ENCODE measurements at places on chromosomes 6 and 20. TPM values are rescaled to one million over a fixed set of nuclear protein-coding genes. Genes with fewer than 3 reads are reported as not detected.

Gene NR2E1
- not detected for total RNA-seq

DNA sequence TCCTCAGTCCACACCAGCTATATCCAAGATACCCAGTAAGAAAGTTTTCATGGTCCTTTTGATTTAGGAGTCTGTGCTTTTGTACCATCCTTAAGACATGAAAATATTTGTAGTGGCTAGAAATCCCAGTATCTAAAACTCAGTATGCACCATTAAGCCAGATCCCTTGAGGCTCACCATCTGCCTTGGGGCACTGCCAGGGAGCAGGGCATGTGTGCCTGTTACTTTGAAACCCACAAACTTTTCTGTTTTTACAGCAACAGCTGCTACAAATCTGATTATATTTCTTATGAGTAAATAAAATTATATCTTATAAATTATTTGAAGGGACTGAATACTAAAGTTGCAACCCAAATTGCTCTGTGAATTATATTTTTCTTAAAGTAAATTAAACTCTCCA, 290.5 kb upstream of the MANEA start:
- DNase-seq, result no peak

GRCh38 chr20:52833901-52834300, 138.3 kb upstream of the TSHZ2 start:
- DNase-seq, result no peak

Gene CD93
- 45.8 TPM for total RNA-seq

DNA sequence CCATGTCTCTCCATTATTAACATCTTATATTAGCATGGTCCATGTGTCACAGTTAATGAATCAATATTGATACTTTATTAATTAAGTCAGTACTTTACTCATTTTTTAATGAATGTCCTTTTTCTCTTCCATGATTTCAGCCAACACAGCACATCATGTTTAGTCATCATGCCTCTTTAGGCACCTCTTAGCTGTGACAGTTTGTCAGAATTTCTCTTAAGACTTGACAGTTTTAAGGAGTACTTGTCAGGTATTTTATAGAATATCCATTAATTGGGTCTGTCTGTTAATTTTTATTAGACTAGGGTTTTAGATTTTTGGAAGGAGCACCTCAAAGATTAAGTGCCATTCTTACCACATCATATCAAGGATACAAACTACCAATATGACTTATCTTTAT, 729.4 kb downstream of the HACE1 start:
- DNase-seq, result no peak

DNA sequence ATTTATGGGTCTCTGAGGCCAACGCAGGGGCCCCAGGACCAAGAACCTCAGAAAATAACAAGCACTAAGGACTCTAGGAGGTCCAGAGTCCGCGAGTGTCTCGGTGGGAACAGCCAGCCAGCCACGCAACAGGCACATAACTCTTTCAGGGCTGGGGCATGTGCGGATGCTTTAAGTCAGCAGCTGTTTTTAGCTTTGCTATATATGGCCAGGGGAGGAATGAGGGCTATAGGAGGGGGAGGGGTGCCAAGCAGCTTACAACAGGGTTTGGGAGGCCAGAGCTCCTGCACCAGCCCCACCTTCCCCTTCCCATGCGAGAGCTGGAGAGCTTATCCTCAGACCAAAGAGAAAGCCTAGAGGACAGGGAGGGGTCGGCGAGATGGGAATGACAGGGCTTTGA, 6.2 kb downstream of the JPH2 start:
- DNase-seq, result peak; percentile 89

DNA sequence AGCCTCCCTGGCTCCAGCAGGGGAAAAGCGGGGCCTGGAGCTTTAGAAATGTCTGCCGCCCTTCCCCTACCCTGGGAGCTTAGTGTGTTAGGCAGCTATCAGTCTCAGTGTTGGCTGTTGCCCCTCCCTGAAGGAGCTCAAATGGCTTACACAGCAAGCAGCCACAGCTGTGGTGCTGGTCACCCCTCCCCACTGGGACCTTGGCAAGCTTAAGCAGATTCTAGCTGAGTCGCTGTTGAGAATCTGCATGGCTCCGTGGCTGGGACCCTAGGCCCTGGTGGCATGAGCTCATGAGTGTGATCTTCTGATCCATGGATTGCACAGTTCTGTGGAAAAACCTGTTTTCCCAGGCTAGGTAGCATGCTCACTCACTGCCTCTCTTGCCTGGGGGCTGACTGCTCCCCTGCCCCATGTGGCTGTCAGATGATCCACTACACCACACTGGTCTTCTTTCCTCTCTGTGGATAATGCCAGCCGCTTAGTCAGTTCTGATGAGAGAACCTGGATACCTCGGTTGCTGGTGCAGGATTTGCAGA, 714.0 kb downstream of the MAFB start:
- DNase-seq, result no peak

All from heart left ventricle (tissue), 16 donors.